NCI-H1092 treated with DMSO at 0.1 percent for 48 hours (cell line): ENCODE measurements at places on chromosomes 7 and 10.

- DNase-seq = no peak
Measured at GRCh38 chr7:157410831-157411556, 74.2 kb downstream of the DNAJB6 start.

DNA sequence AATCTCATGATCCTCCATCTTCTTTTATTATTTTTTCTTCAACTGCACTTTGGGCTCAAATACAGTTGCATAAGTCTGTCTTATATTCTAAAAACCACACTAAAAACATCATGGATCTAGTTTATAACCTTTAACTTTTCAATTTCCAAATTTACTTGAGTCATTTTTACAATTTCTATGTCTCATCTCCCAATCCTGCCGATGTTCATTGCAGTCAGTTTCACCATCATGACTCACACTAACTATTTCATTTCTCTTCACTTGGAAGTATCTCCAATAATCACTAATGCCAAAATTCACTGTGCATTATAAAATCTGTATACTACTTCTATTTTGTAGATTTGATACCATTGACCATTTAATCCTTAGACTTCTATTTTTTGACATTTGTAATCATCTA lies 806.9 kb upstream of the SORCS1 start:
- DNase-seq = no peak

DNA sequence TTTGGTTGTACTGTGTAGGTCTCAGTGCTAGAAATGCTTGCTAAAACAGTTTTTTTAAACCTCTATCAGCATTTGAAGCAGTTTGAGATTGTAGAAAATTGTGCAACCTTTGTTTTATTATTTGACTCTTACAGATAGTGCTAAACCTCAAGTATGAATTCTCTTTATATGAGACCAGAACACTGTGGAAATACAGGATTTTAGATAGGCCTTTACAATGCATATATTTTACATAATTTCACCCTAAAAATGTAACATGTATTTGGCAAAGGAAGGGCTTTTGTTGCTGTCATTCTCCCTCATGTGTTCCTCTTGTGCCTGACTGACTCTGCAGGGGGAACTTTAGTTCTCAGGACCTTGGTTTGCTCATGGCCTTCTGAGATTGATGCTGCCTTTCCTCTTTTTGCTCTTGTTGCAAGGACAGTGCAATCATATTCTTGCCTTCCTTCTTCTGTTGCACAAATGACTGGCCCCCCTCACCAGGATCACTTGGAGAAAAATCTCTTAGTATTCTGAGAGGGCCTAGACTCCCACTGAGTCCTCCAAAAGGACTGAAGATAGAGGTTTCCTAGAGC lies 188.7 kb downstream of the PPP1R9A start:
- DNase-seq = no peak

DNA sequence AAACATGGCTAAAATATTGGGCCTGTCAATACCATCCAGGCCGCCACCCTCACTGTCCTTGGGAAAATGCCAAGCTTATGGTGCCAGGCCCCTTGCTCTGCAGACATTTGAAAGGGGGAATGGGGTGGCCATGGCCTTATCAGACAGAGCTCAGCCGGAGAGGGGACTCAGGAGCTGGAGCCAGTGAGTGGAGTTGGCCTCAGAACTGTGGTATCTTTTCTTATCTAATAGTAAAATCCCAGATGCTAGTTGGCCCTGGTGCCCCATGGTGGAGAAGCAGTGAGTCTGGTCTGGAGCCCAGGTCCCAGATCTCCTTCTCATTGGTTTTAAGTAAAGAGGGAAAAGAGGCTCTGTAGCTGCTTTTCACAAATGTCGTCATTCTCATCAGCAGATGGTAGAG lies 49.6 kb upstream of the SORCS3 start:
- no peak for DNase-seq

DNA sequence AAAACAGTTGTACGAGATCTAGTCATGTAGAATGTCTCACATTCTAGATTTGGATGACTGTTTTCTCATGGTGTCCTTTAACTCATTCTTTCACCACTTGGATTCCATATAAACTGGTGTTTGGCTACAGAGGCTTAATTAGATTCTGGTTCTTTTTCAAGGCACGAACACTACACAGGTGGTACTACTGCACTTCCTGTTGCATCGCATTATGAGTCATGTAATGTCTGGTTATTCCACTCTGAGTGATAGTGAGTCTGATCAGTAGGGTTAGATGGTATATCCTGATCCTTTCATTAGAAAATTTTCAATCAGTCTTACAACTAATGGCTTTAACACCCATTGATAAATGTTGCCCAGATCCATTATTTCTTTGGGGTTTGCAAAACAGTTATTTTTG lies 11.2 kb upstream of the AKAP9 start:
- DNase-seq = no peak

DNA sequence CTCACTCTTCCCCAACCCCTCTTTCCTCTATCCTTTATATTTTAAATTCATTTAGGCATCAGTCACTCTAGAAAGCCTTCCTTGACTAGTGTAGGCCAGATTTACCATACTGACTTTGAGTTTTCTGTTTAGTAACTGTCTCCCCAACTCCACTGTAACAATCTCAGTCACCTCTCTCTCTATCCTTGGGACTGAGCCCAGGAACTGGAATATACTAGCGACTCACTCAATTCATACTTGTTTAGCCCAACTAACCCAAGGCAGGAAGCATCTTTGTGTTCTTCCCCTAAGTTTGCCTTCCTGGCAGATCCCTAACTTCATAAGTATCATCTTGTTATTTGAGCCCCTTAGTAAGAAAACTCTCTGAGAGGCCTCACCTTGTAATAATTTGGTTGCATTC lies 19.1 kb downstream of the PLCE1 start:
- DNase-seq = no peak

- no peak for DNase-seq
Measured at GRCh38 chr7:103929901-103930311, 59.6 kb downstream of the RELN start.

GRCh38 chr10:34607894-34608293 lies 207.2 kb downstream of the PARD3 start:
- DNase-seq = no peak

GRCh38 chr10:31032258-31033132 lies 830 bp upstream of the ZNF438 start:
- DNase-seq = peak; percentile 80

DNA sequence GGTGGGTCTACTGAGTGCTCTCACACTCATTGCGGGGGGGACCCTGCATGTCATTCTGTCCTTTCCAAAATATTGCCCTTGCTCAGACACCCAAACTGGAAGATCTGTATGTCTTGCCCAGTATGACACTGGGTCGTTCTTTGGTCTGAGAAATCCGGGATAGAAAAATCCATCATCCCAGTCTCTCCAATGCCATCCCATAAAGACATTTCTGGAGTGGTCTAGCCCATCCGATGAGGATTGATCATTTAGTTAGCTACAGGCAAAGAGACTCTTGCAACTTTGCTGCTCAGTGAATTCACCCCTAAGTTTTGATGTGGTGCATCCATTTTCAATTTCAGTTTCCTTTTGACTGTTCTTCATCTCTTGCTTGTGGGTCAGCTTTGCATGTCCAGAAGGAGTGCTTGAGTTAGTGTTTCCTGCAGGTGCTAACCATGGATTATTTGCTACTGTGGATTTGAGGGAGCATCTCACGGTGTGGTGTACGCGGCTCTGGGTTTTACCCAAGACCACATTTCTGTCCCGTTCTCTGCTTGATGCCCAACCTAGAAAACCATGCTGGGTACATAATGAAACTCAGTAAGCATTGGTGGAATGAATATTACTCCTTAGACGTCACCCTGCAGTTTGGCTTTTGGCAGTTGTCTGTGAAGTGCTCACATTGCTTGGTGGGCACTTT lies 247.0 kb upstream of the MKI67 start:
- no peak for DNase-seq

GRCh38 chr10:97111615-97112014 lies 74.1 kb downstream of the SLIT1 start:
- DNase-seq = no peak

DNA sequence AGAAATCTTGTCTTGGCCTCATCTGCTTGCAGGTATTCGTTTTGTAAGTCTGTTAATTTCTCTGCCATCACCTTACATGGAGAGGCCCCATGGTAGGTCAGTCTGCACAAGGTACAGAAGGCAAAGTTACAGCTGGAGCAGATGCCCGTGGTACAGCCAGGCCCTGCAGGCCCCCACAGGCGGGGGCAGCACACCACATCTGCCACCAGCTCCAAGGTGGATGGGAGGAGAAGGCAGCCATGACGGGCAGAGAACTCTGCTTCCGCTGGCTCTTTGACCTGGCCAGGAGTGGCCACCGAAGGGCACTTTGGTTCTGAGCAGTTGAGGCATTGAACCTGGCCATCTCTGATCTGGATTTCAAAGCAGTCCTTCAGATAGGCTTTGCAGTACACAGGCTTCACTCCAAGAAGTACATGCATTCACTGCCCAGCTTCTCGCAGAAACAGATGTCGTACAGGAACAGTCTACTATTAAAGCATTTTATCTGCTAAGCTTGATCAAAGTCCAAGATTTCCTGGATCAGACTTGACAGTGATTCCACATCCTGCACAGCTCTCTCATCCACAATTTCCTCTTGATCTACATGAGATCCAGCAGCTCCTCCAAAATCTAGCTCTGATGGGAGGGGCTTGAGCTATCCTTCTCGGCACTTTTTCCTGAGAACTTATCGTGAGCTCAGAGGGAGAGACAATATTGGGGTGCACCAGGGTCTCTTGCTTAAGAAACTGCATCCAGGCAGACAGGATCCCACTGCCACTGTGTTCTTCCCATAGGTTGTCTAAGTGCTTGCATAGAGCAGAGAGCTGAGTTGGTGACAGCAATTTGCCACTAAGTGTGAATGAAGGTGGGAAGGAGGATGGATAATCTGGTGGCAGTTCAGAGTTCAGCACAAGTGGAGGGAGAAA lies 120.7 kb downstream of the TRRAP start:
- no peak for DNase-seq

GRCh38 chr7:16916738-16917137 lies 35.0 kb upstream of the AGR3 start:
- no peak for DNase-seq

DNA sequence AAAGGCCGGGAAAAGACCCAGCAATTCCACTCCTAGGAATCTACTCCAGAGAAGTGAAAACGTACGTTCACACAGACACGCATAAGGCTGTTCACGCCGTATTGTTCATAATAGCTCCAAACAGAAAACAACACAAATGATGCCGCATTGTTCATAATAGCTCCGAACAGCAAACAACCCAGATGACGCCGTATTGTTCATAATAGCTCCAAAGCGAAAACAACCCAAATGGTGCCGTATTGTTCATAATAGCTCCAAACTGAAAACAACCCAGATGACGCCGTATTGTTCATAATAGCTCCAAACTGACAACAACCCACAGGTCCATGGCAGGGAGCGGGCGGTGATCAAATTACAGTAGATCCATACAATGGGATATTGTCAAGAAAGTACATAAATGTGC lies 85.2 kb upstream of the DNAAF5 start:
- no peak for DNase-seq

- DNase-seq = peak; percentile 30
Measured at GRCh38 chr7:68246189-68246633, 1249.6 kb downstream of the TYW1 start.

DNA sequence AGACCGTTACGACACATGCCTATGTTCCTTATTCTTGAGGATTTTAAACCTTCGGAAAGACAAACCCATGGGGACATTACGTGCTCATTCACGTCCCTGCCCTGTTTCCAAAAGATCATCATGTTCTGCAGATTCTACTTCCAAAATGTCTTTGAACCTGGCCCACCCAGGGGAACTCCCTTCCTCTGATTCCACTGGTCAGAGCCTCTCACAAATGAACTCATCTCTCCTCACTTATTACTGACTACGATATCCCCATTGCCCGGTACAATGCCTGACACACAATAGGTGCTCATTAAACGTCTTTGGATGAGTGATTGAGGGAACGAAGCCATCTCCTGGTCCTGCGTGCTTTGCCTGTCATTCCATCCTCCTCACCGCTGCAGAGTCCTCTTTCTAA lies 168.3 kb upstream of the RNF32 start:
- DNase-seq = no peak

DNA sequence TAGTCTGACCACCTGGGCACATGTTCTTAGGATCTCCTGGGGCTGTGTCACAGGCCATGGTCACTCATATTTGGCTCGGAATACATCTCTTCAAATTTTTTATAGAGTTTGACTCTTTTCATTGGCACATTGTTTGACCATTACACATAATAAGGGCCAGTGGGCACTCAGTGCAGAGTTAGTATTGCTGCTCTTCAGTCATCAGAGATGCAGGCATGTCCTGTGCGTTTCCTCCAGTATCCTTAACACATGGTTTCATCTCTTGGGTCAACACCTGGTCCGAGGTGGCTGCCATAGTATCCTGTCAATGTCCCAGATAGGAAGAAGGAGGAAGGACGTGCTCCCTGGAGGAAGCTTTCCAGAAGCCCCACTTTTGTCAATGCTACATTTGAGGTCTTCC lies 125.0 kb downstream of the FAM107B start:
- no peak for DNase-seq

DNA sequence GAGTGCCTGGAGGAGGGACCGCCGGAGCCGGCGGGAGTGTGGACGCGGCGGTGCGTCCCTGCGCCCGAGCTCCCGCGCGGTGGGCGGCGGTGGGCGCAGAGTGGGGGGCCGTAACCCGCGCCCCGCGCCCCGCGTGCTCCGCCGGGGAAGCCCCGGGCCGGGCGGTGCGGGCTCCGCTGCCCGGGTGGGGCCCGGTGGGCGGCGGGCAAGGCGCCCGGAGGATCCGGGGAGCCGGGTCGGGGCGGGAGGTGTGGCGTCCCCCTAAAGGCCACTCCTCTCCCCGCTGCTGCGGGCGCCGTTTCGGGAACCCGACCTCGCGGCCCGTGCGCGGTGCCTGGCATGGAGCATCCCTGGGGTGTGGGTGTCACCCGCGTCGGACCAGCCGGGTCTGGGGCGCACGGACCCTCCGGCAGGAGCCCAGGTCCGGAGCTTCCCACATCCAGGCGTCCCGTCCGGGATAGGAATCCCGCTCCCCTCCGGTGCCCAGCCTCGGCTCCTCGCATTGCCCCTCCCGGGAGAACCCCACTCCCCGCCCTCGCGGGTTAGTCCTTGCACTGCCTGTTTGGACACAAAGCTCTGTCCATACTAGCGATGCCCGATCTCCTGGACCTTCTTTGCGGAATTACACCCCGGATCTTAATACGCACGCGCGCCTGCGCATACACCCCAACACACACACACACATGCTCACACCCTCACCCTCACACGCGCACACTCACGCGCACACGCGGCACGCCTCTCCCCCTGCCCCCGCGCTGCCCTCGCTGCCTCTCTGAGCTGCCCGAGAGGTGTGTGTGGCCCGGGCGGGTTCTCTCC lies 723 bp downstream of the MTURN start:
- DNase-seq = peak; percentile 62

DNA sequence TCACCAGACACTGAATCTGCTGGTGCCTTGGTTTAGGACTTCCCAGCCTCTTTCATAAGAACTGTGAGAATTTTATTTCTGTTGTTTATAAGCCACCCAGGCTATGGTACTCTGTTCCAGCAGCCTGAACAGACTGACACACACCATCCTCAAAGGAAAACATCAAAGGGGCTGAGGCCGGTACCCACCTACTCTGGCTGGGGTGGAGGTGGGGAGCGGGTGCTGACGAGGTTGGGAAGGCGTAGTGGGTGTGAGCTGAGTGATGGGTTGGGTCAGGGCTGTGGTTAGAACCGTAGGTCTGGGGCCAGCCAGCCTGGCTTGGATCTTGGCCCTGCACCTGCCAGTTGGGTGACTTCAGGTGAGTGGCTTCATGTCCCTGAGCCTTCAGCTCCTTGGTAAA lies 136.3 kb downstream of the SH3PXD2A start:
- no peak for DNase-seq

GRCh38 chr7:81684514-81685269 lies 85.2 kb downstream of the HGF start:
- peak; percentile 82 for DNase-seq

GRCh38 chr10:69455006-69455763 lies 3.9 kb downstream of the TSPAN15 start:
- no peak for DNase-seq

GRCh38 chr7:79593866-79594301 lies 140.4 kb upstream of the MAGI2 start:
- peak; percentile 51 for DNase-seq
